ENCODE measurements at places on chromosomes 1 and 21.
A peak's percentile ranks its signal among the peaks of the same experiment; 100 is the strongest.

DNA sequence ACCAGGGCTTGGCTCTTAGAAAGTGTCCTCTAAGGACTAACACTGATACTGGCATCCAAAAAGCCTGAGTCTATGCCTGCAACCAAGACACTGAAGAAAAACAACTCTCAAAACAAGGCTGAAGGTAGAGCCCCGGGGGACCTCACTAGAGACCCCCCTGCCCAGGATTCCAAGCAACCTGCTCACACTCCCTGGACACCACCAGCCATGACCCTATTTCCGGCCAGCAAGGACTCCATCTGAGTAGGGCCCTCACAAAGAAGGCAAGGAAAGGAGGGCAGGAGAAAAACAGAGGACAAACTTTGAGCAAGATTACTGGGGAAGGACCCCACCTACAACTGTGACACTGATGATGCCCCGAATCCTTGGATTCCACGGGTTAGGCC lies 343.1 kb downstream of the NPHP4 start:
- no peak for DNase-seq

DNA sequence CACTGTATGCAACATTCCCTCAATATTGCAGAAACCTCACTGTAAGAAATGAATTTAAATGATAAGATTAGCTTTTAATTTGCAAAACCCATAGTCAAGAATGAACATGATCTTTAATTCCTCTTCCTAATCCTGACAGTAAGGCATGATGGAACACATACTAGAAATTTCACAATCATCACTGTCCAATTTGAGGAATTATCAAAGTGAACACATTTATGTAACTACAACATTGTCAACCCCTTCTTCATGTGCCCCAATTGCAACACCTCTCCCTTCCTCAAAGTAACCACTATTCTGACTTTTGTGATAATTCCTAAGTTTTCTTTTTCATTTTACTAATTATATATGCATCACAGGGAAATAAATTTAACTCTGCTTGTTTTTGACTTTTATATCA lies 103.1 kb downstream of the LHX8 start:
- DNase-seq, result no peak

DNA sequence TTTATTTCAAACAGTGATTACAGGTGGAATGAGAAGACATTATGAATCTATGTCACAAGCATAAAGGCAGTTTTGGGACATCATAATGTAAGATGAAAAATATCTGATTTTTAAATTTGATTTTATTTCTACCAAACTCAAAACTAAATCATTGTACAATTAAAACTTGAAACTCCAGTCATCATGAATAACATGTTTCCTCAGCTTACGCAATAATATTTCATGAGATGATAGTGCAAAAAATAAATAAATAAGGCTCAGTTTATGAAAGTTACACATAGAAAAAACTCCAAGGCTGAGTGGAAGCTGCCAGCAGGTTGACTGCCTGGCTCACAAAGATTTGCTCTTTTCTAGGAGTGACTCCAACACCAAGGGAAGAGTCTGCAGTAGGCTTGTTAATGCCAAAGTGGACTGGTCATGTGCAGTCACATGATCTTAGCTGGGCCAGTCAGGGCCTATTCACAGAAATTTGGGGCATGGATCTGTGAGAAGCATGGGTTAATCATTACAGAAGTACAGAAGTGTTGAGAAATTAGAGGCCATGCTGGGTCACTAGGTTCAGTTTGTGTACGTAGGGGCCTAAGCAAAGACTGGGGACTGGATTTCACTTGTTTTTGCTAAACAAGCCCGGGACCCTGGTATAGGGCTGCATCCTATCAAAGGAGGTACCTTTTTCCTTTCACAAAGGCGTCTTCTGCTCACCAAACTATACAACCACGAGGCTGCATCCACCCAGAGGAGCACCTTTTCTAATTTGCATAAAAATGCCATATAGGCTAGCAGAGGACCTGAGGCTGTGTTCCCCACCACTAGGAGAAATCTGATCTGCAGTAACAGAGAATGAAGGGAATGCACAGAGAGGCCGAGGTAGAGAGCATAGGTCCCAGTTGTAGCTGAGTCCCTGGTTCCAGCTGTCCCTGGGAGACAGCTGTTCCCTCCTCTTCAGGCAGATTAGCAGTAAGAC lies 4.9 kb upstream of the ABCA4 start:
- DNase-seq, result no peak

GRCh38 chr21:24693779-24694178 lies 913.5 kb downstream of the MRPL39 start:
- no peak for DNase-seq

- DNase-seq, result no peak
Observed at GRCh38 chr1:113048064-113048463, 24.9 kb upstream of the LRIG2 start.

GRCh38 chr1:172671591-172671990 lies 12.7 kb downstream of the FASLG start:
- DNase-seq, result no peak

- no peak for DNase-seq
Observed at GRCh38 chr21:42799948-42800347, 79.4 kb downstream of the WDR4 start.

GRCh38 chr1:36890776-36891175 lies 143.5 kb downstream of the GRIK3 start:
- peak; percentile 11 for DNase-seq

GRCh38 chr1:113859478-113860175 lies 11.9 kb downstream of the PTPN22 start:
- no peak for DNase-seq

DNA sequence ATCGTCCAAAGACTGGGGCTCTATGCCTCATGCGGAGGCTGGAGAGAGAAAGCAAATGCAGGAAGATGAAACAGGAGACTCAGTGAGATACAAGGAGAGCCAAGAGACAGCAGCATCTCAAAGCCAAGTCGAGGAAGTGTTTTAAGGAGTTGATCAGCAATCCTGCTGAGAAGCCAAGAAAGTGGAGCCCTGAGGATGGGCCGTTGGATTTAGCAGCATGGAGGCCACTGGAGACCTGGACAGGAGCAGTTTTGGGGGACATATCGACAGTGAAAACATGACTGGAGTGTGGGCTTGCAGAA lies 107.4 kb upstream of the ZBTB40 start:
- no peak for DNase-seq

DNA sequence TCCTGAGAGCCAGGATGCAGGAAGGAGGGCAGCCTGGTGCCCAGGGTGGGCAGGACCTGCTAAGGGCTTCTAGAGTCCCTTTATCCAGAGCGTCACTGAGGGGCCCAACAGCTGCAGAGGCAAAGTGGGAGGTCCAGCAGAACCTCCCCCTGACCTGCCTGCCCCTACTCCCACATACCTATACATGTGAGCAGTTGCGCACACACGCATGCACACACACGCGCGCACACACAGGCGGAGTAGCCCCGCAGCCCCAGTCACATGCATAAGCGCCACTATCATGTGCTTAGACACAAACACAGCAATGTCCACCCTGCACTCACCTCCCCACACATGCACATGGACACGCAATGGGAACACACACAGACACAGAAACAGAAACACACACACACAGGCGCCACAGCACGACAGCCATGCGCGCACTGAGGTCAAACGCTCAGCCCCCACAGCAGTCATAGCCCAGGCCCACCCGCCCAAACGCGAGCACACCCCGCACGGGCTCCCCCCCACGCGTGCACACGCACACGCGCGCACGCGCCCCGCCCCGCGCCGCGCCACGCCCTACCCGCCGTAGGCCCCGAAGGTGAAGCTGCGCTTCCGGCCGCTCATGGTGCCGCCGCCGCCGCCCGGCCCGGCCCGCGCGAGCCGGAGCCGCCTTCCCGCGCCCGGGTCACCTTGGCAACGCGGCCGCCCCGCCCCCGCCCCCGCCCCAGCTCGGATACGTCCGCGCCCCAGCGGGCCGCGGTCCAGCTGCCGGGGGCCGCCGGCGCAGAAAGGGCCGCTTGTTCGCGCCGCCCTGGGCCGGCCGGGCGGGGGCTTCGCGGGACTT lies 17.7 kb downstream of the RAP1GAP start:
- peak; percentile 86 for DNase-seq

DNA sequence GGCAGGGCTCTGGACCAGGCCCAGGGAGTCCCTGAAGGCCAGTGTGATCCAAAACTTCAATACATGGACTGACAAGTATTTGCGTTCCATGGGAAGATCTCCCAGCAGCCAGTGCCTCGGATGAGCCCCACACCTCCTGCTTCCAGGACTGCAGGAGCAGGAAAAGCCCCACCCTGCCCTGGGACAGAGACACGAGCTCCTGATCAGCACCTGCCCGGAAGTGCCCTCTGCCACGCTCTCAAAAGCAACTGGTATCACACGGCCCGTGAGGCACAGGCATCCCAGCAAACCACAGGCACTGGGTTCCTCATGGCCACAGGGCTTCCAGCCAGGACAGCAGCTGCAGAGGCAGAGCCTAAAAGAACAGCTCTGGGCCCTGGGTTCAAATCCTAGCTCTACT lies 48.6 kb downstream of the ACOT7 start:
- DNase-seq, result no peak

- no peak for DNase-seq
Observed at GRCh38 chr1:25556791-25557476, 13.5 kb downstream of the LDLRAP1 start.

DNA sequence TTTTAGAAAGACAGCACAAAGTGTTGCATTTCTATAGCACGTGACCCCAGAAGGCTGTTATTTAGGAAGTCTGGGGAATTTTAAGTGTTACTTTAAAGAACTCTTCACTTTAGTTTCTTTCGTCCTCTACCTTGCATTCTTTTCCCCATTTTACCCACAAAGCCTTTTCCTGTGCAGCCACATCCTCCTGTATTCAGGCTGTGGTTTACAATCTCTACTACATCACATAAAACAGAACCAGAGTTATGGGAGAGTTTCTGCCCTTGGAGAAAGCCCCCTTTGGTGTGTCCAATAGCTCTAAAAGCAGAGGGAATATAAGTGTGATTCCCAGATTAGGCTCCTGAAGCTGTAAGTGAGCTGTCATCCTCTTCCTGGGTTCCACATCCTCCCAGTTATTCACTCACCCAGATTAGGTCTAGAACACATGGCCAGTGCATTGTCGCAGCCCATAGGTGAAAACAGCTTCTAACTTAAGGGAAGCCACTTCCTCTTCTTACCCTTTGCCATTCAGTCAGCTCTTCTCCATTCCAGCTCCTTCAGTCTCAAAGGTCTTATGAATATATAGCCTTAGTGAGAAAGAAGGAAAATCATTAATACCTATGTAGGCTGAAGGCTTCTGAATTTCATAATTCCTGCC lies 171.1 kb downstream of the PIGK start:
- DNase-seq, result peak; percentile 9

GRCh38 chr1:60679524-60680375 lies 402.6 kb upstream of the NFIA start:
- DNase-seq, result no peak

- no peak for DNase-seq
Observed at GRCh38 chr1:90557706-90558105, 159.4 kb downstream of the BARHL2 start.

DNA sequence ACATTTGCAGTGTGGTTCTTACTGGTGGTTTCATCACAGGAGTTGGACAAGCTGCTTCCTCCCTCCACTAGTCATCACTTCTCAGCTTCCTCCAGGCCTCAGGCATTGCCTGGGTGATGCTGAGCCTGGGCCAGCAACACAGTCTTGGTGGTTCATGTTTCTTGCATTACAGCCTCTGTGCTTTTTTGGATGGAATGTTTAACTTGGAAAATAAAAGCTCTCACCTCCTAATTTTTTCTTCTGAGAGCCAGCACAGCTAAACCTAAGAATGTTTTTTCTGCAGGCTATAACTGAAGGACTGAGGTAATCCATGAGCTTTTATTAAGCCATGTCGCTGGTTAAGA lies 66.1 kb upstream of the RHOU start:
- DNase-seq, result no peak

- DNase-seq, result no peak
Observed at GRCh38 chr1:211135342-211135950, 1.5 kb upstream of the KCNH1 start.

DNA sequence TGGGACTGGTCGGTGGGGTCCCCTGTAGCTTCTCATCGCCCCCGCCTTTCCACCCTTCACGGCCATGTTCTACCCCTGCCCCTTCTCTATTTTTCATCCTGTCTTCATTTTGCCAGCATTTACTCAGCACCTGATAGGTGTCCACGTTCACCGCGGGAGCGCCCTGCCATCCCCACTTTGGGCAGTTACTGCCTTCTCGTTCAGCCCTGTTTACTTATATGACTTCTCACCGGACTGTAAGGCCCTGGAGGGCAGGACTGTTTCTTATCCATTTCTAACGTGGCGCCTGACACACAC lies 380 bp downstream of the MFN2 start:
- no peak for DNase-seq

DNA sequence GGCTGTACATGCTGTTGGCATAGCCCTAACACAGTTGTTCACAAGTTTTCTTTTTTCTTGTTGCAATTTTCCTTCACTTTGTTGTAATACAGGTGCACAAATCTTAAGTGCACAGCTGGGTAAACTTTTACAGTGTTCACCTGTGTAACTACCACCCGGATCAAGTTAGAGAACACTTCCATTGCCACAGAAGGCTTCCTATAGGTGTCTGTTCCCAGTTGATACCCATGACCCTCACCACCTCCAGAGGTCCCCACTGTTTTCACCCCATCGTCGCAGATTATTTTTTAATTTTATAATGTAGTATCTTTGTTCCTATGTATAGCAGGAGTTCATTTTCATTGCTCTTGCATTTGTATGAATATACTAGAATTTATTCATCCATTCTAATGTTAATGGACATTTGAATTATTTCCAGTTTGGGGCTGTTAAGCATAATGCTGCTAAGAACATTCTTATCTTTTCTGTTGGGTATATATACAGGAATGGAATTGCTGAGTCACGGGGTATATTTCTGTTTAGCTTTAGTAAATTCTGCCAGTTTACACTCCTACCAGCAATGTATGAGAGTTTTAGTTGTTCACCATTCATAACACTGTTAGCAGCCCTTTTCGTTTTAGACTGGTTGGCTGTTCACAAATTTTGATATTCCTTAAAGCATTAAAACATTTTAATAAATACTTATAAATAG lies 16.4 kb downstream of the SPRTN start:
- no peak for DNase-seq

- no peak for DNase-seq
Observed at GRCh38 chr1:203268901-203269653, 36.2 kb upstream of the BTG2 start.

- DNase-seq, result no peak
Observed at GRCh38 chr1:195886000-195886399, 722.2 kb downstream of the KCNT2 start.

DNA sequence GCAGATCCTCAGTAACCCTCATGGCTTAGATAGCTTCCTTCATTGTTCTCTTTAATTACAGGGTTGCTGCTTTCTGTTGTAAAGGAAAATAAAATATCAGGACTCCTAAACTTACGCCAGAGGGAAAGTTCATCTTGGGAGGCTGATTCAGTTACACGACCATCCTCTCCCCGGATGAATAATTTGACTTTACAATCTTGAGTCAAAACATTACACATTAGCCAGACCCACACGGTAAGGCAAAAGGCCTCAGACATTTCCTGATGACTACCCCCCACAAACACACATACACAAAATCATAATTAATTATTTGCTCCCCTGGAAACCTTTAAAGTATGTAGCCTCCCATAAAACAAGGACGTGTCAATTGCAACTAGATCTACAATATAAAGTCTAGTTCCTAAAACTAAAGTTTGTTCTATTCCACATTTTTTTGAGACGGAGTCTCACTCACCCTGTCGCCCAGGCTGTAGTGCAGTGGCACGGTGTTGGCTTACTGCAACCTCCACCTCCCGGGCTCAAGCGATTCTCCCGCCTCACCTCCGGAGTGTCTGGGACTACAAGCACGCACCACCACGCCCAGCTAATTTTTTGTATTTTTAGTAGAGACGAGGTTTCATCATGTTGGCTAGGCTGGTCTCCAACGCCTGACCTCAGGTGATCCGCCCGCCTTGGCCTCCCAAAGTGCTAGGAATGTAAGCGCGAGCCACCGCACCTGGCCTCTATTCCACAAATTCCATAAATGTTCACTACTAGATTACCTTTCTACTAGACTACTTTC lies 830 bp upstream of the PRDX1 start:
- DNase-seq, result no peak
